Choroid plexus epithelial cell (primary cell): ENCODE measurements at places on chromosomes 6 and 20.

DNA sequence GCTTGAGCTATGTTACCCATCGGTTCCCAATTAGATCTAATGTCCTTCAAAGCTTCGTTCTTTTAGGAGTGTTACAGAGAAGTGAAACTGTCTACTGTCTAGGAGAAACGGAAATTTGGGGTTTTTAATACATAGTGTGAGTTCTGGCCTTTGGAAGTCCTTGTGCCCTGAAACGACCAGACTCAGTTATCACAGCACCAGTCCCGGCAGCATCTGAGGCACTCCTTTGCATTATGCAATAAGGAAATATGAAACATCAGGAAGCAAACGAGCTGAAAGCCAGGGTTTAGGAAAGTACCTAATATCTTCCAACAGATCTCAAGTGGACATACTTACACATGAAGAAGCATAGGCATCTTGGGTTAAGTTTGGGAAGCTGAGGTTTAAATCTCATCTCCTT is 61.8 kb upstream of the ADGRF1 start:
- peak; percentile 77 for DNase-seq

GRCh38 chr20:62651285-62652021 is 9.2 kb downstream of the SLCO4A1 start:
- DNase-seq, result peak; percentile 41

GRCh38 chr6:81194374-81194773 is 558.1 kb downstream of the TENT5A start:
- no peak for DNase-seq

DNA sequence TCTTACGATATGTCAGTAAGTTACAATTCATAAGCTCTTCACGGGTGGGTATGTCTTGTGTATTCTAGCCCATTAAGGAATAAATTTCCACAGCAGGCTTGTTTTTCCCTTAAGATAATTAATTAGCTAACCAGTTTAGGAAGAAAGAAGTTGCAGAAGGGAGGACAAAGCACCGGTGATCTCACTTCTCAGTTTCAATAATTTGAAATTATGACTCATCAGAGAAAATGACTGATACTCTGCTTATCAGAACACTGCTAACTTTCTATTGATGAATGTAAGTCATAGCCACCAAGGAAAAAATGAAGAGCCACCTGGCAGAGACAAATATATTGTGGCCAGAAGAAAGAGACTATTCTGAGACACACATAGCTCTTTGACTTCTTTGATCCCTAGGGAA is 35.0 kb upstream of the ENTPD6 start:
- no peak for DNase-seq

DNA sequence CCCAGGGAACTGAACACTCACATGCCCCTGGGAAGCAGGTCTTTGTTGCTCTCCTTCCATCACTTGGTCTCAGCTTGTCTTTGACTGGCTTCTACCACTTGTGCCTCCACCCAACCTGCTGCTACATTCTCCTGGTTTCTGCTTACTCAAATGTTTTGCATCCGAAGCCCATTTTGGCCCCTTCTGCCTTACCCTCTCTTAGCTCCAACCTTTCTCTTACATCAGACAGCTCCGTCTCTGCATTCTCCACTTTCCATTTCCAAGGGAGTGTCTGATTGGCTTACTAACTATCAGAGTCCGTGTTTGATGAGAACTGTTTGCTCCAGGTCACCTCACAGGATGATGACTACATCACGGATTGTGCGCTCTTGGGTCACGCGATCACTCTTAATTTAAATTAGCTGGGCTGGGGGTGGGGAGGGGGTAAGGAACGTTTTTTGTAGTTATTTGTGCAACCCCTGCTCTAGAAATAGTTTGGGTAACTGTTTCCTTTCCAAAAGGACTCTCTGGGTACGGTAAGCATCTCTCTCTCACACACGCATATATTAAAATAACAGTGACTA is 844 bp upstream of the ABRACL start:
- peak; percentile 30 for DNase-seq

- peak; percentile 85 for DNase-seq
Measured at GRCh38 chr6:3506751-3507383, 50.0 kb upstream of the SLC22A23 start.

GRCh38 chr6:118578617-118579016 is 30.5 kb downstream of the PLN start:
- no peak for DNase-seq

GRCh38 chr6:134979142-134979541 is 29.2 kb upstream of the ALDH8A1 start:
- DNase-seq, result no peak

DNA sequence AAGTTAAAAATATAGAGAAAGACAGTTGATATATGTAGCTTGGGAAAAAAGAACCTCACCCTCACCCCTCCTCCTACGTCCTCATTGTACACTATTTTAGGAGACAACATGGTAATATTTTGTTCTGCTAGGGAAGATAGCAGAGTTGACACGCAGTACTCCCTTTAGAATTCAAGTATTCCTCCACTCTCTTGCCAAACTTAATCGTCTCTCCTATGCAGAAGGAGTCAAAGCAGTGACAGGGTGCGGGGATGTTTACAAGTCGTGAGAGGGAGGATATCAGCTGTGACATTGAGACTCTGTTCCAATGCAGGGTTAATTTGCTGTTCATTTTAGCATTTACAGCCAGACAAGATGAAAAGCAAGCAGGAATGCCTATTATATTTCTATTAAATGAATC is 97.5 kb downstream of the SOBP start:
- no peak for DNase-seq

GRCh38 chr6:14108571-14109410 is 8.8 kb upstream of the CD83 start:
- DNase-seq, result no peak

GRCh38 chr6:80508885-80509630 is 402.6 kb downstream of the BCKDHB start:
- peak; percentile 45 for DNase-seq

DNA sequence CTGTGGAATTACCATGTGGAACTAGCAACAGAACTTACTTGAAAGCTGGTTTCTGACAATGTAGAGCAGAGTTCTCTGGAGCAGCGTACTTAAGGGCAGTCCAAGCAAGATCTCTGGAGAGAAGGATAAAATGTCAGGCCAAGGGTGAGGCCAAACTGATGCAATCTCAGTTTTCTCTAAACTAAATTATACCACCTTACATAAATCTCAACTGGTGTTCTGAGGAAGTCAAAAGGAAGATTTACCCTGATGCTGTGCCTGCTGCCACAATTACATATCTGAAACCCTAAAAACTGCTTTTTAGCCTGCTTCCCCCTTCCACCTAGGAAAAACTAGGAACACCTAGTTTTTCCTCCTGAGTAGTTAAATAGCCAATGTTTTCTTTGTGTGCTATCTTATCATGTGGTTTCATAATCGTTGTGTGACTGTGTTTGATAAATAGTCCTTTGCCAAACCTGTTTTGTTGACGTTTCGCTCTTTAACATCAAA is 28.1 kb downstream of the NCOA7 start:
- peak; percentile 48 for DNase-seq

DNA sequence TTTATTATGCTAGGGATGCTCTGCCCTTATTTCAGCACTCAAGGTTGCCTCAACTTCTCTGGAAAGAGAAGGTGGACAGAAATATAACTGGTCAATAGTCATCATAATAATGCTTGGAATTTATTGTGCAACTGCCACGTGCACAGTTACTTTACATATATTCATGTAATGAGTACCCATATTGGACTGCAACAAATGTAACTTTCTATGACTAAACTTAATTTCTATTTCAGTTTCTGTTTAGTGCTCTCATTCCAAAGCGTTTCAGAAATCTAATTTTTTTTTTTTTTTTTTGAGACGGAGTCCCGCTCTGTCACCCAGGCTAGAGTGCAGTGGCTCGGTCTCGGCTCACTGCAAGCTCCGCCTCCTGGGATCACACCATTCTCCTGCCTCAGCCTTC is 28.3 kb upstream of the CD83 start:
- DNase-seq, result no peak

GRCh38 chr20:59013031-59013951 is 5.9 kb upstream of the TUBB1 start:
- no peak for DNase-seq

GRCh38 chr20:62136283-62137091 is 6.7 kb downstream of the PSMA7 start:
- peak; percentile 83 for DNase-seq

DNA sequence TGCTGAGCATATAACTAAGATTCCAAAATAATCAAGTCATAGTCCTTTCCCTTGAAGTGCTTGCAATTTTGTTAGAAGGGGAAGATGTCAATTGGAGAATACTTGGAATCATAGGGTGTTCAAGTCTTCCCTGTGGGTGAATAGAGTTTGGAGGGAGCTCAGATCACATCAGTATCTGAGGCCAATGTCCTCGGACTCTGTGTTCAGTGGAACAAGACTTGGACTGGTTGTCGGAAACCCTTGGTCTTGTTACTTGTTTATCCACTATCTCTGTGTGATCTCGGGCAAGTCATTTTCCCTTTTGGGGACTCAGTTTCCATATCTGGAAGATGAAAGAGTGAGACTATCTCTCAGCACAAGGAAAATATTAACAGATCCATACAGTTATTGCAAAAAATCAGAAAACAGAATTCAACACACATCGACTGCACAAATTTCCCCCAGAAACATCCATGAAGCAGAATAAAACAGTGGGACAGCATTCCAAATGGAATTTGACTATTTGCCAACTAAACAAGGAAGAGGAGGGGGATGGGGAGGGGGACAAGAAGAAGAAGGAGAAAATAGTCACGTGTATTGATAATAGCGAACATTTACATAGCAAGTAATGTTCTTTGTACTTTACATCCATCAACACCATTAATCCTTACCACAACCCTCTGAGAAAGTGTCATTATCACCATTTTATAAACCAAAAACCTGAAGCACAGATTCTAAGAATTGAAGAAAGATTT is 3.9 kb upstream of the EDEM2 start:
- DNase-seq, result no peak

DNA sequence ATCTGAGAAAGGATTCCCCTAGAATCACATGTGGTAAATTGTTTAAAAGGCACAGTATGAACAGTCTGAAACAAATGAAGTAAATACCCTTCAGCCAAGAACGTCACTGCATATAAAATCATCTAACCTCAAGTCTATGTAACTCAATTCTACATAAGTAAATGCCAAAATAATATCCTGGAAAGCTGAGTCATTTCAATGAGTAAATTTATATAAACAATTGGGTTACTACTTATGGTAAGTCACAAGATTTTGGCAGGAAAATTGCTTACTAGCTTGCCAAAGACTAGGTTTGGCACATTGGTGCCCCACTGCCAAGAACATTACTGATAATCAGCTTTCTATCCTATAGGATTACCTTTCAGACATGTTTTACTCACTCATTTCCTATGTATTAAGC is 8.4 kb downstream of the GMDS start:
- DNase-seq, result peak; percentile 83

GRCh38 chr6:3220366-3220765 is 7.1 kb downstream of the TUBB2B start:
- no peak for DNase-seq

DNA sequence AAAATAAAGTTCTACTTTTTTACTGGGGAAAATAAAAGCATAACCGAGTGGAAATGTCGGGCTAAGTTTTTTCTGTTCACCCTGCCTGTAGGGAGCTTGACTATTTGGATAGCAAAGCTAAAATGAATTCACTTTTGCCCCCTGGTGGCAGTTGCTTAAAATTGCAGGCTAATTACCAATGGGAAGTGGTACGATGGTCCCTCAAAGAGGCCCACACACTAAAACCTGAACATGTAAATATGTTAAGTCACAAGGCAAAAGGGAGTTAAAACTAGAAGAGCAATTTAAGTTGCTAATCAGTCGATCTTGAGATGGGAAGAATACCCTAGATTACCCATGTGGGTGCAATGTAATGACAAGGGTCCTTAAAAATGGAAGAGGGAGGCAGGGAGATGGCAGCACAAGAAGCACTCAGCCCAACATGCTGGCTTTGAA is 916 bp upstream of the SUN5 start:
- peak; percentile 18 for DNase-seq
